ENCODE measurements at places on chromosomes 6 and 20.

GRCh38 chr20:61115364-61116065 lies 136.5 kb upstream of the CDH4 start:
- no peak for DNase-seq

- no peak for DNase-seq
Measured at GRCh38 chr6:9380568-9380967, 945.2 kb upstream of the SLC35B3 start.

DNA sequence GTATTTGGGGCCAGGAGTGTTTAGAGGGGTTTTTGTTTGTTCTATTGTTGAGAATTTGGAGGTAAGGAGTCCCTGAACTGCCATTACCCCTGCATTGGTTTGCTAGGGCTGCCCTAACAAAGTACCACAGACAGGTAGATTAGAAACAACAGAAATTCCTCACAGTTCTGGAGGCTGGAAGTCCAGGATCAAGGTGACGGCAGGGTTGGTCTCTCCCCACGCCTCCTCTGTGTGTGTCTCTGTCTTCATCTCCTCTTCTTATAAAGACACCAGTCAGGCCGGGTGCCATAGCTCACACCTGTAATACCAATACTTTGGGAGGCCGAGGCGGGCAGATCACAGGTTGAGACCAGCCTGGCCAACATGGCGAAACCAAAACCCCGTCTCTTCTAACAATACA lies 97.1 kb upstream of the FAM8A1 start:
- no peak for DNase-seq

- no peak for DNase-seq
Measured at GRCh38 chr6:148736774-148737412, 9.9 kb upstream of the UST start.

DNA sequence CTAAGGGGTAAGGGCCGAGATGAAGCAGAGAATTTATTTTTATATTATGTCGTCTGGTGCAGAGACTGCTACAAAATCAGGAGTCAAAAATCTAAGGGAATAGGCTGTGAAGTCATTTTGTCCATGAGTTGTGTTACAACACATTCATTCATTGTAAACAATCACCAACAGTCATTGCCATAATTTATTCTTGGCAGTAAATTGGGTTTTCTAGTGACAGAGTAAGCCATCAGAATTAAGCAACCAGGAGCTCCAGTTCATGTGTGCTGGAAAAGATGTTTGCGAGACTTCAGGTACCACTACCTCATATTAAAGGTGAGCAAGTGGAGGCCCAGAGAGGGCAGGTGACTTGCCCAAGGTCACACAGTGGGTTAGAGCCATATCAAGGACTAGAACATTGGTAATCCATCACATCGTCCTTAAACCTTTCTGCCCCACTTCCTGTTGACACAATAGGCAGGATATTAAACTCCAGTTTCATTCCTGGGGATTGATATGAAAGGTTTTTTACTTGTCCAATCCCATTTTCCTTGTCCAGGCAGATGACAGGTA lies 46.0 kb downstream of the E2F3 start:
- no peak for DNase-seq

- no peak for DNase-seq
Measured at GRCh38 chr6:167311286-167311685, 13.6 kb upstream of the TTLL2 start.

DNA sequence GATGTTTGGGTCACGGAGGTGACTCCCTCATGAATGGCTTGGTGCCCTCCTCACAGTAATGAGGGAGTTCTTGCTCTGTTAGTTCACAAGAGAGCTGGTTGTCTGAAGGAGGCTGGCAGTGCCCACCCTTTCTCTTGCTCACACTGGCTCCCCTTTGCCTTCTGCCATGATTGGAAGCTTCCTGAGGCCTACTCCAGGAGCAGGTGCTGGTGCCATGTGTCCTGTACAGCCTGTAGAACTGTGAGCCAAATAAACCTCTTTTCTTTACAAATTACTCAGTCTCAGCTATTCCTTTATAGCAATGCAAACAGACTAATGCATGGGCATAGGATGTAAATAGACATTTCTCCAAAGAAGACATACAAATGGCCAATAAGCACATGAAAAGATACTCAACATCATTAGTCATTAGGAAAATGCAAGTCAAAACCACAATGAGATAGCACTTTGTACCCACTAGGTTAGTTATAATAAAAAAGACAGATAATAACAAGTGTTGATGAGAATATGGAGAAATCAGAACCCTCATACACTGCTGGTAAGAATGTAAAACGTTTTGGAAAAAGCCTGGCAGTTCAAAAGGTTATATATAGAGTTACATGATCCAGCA lies 17.7 kb downstream of the C20orf203 start:
- DNase-seq: no peak

DNA sequence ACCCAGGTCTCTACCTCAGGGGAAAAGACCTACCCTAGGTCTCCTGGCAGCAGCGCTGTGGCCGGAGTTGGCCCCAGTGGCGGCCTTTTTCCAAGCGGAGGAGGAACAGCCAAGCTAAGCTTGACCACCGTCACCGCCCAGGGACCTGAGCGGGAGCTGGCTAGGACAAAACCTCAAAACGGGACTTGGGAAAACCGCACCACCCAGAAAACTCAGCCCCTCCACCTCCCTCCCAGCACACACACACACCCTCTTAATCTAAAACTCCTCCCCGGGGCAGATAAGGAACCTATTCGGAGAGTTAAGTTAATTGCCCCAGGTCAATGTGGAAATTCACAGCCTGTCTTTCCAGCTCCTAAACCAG lies 2.7 kb upstream of the TRERF1 start:
- DNase-seq: no peak

DNA sequence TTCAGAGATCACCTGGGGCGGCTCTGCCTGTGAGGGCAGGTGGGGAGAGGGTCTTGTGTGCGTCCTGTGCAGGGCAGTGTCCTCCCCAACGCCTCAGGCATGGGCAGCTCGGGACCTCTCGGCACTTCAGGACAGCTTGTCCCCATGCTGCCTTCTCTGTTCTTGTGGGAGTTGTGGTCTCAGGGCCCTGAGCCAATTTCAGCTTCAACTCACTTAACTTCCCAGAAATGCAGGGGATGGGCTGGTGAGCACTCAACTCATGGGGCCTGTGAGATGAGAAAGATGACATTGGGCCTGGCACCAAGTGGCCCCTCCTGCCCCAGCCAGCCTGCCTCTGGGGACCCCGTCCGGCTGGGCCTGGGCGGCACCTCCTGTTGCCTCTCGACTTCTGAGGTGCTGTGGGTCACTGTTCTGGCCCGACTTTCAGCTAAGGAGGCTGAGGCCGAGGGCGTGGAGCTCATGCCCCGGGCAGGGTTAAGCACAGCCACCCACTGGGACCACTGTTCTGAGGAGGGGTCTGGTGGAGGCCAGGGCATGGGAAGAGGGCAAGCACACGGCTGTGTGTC lies 6.7 kb downstream of the RGS19 start:
- no peak for DNase-seq

GRCh38 chr6:71388068-71388744 lies 99.6 kb downstream of the OGFRL1 start:
- DNase-seq: no peak

GRCh38 chr6:137878029-137878428 lies 11.0 kb downstream of the TNFAIP3 start:
- DNase-seq: no peak

GRCh38 chr20:35305682-35306556 lies 13.7 kb upstream of the FAM83C start:
- DNase-seq: no peak

GRCh38 chr6:166242888-166243287 lies 65.3 kb downstream of the PRR18 start:
- DNase-seq: no peak

DNA sequence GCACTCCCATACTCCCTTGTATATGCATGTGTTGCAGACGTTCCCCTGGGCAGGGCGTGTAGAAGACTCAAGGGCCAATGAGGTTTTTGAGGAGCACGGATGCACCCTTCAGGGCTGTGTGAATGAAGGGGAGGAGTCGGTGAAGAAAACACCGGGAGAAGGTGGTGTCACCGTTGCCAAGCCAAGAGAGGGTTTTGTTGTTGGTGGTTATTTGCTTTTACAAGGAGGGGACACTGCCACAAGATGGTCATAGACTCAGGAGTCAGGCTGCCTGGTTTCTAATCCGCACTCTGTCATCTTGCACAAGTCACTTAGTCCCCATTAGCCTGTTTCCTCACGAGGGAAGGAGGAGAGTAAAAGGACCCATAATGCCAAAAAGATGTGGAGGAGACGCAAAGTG lies 124.0 kb downstream of the PXDC1 start:
- no peak for DNase-seq

Data from NCI-H187 (cell line).